ENCODE measurements at places on chromosomes 12 and 14.

DNA sequence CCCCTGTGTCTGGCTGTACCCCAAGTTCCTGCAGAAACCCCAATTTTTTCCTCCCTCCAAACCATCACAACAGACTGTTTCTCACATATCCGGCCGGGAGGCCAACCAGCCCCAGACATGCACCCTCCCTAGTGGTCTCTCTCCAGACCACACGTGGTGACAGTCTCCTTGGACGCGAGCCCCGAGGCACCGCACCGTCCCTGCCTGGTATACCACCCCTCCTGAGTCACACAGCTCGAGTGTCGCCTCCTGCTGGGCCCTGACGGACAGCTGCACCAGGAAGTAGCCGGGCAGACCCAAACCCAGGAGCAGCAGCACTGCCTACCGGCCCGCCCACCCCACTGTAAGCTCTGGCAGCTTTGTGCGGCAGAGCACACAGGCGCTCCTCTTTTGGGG is 97.4 kb downstream of the RFLNA start:
- no peak for DNase-seq

GRCh38 chr12:127304751-127305725 is 961.9 kb upstream of the TMEM132C start:
- DNase-seq, result no peak

GRCh38 chr14:72738161-72738611 is 155.7 kb downstream of the DPF3 start:
- no peak for DNase-seq

DNA sequence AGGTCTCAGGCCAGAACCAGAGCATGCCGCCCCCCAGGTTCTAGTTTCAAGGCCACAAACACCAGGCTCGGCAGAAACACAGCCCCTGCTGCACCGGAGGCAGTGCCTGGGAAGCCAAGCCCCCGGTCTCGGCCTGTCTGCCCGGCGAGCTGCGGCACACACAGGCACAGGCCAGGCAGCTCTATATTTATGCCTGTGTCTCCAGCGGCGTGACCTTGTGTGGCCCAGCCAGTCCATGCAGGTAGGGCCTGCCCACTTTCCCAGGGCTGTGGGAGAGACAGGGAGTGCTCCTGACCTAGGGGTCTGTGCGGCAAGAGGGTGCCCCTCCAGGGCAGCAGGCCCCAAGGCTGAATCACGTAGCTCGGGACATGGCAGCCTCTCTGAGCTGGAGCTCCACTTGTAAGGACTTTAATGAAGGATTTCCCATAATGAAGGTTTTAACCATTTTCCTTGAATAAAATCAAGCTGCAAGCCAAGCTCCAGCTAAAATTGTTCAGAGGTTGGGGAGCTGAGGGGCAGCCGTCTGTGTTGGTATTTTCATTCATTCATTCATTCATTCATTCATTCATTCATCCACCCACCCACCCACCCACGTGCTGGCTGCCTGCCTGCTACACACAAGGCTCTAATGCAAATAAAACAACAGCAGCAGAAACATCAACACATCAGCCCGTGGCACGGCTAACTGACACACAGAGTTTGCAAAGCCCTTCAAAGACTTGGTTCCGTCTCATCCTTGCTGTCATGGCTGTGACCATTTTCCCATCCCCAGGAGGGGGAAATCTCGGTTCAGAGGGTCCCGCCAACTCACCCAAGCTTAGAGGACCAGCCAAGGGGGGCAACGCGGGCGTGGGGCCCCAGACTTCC is 92.0 kb downstream of the RFLNA start:
- DNase-seq, result no peak

DNA sequence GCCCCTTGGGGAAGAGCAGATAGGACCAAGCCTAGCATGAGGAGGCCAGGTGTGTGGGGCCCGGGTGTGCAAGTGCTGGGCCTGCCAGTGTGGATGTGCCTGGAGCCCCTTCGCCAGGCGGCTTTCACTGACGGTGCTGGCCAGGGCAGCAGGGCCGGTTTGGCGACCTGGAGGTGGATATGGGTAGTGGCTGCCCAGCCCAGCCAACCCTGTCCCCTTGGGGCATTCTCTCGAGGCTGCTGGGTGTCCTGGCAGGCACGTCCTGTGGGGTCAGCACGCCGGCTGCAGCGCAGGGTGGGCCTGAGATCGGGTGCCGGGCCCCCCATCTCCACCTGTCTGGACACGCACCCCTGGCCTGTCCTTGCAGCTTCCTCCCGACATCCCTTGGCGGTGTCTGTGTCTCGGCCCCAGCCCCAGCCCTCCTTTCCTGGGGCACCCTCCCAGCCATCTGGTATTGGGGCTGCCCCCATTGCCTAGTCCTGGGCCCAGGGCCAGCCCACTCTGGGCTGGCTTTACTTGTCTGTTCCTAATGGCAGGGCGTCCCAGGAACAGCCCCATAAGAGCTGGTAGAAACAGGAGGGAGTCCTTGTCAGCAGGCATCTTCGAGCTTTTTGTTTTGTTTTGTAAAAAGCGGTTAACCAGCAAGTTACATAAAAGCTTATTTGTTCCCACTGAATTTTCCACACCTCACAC is 7.2 kb upstream of the CRIP2 start:
- DNase-seq, result no peak

- DNase-seq, result no peak
Measured at GRCh38 chr12:1949771-1950470, 31.5 kb upstream of the CACNA2D4 start.

- no peak for DNase-seq
Measured at GRCh38 chr14:103531421-103532215, 2.6 kb downstream of the TRMT61A start.

DNA sequence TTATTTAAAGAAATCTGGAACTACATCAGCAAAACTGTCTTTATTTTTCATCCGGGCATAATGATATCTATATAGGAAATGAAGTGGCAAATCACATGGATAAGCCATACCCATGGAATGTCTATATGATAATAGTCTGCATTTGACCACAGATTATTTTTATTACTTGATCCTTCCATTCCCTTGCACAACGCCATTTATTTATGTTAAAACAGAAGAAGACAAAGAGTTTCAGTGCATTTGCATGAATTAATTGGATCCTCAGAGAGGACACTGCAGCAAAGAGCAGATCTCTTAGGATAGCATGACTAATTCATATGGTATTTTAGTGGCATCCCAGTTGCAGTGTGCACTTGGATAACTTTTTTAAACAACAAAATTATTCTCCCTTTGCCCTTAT is 345.0 kb downstream of the CCDC91 start:
- DNase-seq, result no peak

DNA sequence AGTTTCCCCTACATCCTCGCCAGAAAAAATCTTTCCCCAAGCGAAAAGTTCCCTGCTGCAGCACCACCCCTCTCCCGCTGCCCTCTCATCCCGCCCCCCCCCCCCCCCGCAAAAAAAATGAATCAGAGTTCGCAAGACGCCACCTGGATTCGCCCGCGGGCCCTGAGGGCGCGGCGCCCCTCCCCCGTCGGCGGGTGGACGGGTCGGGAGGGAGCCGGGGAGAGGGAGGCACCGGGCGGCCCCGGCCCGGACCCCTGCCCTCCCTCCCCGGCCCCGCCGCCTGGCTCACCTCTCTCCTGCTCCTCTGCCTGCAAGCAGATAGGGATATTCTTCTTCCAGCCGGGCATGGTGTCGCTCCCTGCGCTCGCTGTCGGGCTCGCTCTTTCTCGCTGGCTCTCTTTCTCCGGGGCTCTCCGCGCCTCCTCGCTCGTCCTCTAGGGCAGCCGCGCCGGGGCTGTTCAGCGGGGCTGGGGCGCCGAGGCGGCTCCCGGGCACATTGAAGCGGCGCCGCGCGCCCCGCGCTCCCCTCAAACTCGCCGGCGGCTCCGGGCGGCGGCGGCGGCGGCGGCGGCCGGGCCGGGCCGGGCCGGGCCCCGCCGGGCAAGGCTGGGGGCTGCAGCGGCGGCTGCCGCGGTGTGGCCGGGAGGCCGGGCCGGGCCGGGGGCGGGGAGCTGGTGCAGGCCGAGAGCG is 200.3 kb upstream of the CAND1 start:
- DNase-seq, result peak; percentile 51

DNA sequence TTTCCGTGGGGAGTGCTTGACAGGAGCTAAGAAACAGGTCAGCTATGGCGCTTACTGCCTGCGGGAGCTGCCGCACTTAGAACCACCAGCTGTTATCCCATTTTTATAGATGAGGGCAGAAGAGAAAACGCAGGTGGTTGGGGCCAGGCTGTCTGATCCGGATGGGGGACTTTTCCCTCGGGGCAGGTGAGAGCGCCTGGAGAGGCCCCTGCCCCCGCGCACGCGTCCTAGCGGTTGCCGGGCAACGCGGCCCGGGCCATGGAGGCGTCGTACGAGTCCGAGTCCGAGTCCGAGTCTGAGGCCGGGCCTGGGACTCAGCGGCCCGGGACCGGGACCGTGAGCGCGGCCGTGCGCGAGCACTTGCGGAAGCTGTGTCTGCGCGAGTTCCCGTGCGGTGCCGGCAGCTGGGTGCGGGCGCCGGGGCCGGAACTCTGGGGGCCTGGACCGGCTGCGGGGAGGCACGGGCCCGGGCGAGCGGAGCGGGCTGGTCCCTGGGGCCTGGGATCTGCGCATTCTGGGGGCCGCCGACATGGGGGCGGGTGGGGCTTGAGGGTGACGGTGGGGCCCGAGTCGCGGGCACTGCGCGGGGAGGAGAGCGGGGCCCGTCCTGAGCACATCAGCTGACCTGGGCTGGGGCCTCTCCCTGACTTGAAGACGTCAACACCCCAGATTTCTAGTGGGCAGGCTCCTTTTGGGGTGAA is at the start of gene LRRC43:
TSS of gene LRRC43 (plus strand) at position 237 of the 701 bp plus-strand sequence. CDS start at position 259, 22 bp downstream.
- peak; percentile 44 for DNase-seq

DNA sequence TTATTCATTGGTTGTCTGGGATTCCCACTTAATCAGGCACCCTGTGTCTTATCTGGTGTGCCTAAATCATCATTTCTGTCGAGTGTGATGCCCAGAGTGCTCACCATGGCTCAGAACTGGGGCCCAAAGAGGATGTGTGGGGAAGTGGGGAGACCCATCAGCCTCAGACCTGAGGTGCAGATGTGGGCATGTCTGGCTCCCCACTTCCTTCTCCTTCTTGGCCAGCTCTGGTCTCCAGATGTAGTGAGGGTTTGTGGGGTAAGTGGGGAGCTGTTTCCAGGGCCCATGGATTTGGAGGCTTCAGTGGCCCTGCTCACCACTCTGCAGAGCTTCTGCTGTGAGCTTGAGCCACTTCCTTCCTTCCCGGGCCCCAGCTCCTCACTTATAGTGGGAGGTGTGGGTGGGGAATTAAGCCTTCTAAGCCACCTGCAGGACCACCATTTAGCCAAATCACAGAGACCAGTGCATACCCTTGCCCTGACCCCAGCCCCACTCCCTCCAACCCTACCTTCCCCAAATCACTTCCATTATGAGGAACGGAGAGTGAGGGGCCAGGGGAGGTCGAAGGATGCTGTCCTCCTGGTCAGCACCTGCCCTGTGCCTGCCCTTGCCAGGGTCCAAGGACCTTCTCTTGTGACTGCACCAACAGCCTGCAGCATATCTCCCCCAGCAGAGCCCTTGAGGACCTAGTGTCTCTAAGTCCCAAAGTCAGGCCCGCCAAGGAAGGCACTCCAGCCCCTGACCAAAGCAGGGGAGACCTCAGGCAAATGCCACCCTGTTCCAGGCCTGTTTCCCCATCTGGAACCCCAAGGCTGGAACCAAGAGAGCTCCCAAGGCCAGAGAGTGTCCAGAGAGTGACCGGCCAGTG is 278.2 kb upstream of the RTL1 start:
- DNase-seq, result no peak

DNA sequence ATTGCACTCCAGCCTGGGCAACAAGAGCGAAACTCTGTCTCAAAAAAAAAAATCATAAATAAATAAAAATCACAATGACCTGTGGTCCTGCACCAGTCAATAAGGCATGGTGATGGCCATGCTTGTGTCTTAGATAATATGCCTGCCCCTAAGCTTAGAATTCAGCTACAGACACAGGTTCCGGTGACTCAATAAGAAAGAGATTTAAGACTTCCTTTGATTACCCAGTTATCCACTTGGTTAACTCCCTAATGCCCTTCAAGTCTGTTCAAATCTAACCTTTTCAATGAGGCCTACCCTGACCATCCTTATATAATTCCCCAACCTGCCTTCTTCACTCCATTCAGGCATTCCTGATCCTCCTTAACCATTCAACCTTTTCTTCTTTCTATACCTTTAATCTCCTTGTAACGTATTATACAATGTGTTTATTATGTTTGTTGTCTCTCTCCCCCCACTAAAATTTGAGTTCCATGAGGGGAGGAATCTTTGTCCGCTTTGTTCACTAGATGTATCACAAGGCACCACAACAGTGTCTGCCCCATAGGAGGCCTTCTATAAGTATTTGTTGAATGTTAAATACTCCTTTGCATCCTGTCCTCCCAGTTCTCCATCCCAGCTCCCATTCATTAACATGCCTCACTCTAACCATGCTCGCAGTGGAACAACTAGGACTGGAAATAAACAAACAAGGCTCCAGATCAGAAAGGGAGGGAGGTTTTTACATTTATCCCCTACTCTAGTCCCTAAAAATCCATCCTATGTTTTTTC is 8.9 kb downstream of the MAP4K5 start:
- no peak for DNase-seq

DNA sequence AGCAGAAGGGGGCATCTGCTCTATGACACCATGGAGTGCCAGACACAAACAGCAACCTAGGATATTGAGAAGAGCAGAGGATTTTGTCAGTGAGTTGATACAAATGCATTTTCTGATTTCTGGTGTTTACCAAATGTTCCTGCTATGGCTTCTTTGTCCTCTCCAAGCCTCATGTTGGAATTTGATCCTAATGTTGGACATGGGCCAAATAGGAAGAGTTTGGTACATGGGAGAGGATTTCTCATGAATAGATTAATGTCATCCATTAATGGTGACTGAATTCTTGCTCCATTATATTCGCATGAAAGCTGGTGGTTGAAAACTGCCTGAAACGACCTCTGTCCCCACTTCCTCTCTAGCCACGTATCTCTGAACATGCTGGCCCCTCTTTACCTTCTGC is 1002.2 kb upstream of the FLRT2 start:
- no peak for DNase-seq

DNA sequence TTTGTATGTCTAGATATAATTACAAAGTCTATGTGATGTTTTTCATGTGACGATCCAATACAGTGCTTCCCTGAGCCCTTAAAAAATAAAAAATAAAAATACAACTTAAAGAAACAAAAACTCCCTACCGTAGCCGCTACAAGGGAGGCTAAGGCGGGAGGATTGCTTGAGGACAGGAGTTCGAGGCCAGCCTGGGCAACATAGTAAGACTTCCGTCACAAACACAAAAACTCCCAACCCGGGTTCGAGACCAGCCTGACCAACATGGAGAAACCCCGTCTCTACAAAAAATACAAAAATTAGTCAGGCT is 669 bp upstream of the CDKN3 start:
- no peak for DNase-seq

DNA sequence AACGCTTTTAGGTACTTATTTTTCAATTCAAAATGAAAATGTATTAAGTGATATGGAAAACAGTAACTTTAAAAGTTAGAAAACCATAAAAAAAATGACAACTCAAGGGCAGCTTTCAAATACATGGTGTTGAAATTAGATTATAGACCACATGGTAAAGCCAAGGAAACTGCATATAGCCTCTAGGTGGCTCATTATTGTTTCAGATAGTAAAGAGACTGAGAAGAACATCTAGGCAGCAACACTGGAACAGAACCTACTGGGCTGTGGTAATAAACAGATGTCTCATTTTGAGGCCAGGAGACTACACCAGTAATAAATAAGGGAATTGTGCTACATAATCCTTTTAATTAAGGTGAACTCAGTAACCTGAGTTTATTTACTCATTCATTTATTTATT is 13.0 kb downstream of the FBXO33 start:
- no peak for DNase-seq

- no peak for DNase-seq
Measured at GRCh38 chr12:71476513-71476912, 36.9 kb downstream of the LGR5 start.

- DNase-seq, result no peak
Measured at GRCh38 chr14:64364907-64365306, 23.2 kb upstream of the MTHFD1 start.

GRCh38 chr14:35499180-35499579 is 34.8 kb upstream of the INSM2 start:
- DNase-seq, result no peak
